ENCODE measurements at places on chromosomes 3 and 15.

- DNase-seq: no peak
These were observed 123.3 kb upstream of the IGF1R start for GRCh38 chr15:98524838-98525660.

- DNase-seq: no peak
These were observed 172.9 kb upstream of the NSMCE3 start for GRCh38 chr15:29442532-29442931.

DNA sequence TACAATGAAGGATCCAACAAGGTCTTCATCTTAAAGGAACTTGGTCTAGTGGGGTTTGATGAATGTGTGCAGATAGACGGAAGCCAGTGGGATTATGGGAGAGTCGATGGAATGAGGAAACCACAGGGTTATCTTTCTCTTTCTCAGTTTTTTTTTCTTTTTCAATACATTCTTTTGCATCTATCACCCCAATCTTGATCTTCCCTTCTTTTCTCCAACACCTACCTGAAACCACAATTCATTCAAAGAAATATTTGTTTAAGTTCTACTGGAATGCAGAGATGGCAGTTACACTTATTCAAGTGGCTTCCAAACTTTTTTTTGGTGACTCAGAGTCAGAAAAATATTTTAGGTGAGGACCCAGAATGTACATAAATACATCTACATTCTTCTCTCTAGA lies 1.7 kb downstream of the TMEM212 start:
- DNase-seq: no peak

GRCh38 chr3:9928158-9928557 lies 5.5 kb upstream of the CRELD1 start:
- DNase-seq: no peak

GRCh38 chr3:128559486-128560225 lies 66.7 kb upstream of the GATA2 start:
- DNase-seq: no peak

DNA sequence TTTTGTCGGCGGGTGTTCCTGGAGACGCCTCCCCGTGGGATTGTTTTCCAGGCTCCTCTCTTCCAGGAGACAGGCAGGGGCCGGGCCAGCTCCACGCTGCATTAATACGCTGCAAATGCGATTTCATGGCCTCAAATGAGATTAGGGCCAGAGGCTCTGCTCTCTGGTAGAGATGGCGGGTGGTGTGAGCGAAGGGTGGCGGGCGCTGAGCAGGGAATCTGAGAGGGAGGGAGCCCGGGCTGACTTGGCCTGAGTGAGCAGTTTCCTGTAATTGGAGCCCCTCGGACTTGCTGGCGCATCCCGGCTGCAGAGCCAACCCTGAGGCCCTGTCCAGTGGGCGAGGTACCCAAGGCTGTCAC lies 7.4 kb upstream of the CCDC33 start:
- no peak for DNase-seq

GRCh38 chr15:98981851-98982722 lies 25.5 kb downstream of the PGPEP1L start:
- no peak for DNase-seq

DNA sequence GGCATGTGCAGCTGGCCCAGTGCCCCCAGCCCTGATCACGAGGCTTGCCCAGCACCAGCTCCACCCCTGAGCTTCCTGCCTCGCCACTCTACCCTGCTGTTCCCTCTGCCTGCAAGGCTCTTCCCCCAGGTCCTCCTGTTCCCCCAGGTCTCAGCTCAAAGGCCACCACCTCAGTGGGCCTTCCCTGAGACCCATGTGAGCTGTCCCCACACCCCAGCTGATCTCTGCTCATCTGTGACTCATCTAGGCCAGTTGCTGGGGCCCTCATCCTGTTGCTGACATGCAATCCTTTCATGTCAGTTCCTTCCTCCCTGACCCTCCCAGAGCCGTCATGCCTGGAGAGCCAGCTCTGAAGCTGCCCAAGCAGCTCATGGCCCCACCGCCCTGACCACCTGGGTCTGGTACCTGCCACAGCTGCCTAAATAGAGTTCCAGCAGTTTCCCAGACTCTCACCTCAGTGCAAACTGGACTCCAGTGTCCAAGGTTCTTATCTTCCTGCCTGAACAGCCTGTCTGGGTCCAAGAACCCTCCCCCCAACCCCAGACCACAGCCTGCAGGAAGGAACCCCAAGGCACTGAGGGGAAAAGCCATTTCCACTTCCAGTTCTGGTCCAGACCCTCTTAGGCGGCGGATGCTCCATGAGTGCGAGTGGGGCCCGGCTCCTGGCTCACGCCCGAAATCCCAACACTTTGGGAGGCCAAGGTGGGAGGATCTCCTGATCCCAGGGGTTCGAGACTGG lies 116.6 kb upstream of the IQSEC1 start:
- DNase-seq: no peak

DNA sequence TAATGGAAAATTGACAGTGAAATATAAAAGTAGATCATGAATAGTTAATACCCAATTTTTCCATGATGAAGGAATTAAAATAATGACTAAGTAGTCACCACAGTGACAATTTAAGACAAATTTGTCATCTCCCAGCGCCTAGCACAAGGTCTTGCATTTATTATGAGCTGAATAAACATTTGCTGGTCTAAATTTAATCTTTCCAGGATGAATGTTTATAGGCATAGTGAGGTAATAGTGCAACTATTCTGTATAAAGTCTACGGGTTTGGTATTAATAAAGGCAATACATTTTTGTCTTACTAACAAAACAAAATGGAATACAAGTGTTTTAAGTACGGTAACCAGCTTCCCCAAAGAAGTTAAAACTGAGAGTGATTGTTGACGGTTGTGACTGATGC lies 209.3 kb downstream of the CD47 start:
- no peak for DNase-seq

GRCh38 chr3:159635047-159635641 lies 353.5 kb upstream of the IL12A start:
- no peak for DNase-seq

- DNase-seq: no peak
These were observed 4.5 kb downstream of the POC1A start for GRCh38 chr3:52149726-52150125.

DNA sequence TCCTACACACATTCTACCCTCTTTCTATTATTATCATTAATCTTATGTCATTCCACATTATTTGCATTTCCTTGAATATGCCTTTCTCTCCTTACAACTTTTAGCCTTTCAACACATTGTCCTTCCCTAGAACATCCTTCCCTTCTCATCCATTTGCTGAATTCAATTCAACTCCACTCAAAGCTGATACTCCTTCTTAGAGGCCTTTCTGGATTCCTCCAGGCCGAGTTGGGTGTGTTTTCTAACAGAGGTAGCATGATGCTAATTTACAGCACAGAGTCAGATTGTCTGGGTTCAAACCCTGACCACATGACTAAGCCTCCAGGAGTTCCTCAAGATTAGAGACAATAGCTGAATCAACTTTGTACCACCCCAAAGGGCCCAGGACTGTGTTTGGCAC lies 63.4 kb upstream of the IL12A start:
- DNase-seq: no peak

DNA sequence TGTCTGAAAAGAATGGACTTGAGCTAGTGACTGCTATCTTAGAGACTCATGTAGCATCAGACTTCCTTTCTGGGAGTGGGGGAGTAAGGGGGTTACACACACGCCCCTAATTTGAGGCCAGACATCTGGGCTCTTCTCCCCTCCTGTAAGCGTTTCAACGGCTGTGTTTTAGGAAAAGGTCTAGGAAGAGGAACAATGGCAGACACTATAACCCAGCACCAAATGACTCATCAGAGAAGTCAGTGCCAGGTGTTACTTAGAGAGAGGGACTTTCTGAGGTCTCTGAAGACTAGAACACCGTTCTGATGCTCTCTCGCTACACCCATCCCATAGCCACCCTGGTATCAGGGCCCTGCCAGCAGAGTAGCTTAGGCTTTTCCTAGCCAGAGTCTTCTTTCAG lies 65.5 kb downstream of the SSUH2 start:
- DNase-seq: no peak

DNA sequence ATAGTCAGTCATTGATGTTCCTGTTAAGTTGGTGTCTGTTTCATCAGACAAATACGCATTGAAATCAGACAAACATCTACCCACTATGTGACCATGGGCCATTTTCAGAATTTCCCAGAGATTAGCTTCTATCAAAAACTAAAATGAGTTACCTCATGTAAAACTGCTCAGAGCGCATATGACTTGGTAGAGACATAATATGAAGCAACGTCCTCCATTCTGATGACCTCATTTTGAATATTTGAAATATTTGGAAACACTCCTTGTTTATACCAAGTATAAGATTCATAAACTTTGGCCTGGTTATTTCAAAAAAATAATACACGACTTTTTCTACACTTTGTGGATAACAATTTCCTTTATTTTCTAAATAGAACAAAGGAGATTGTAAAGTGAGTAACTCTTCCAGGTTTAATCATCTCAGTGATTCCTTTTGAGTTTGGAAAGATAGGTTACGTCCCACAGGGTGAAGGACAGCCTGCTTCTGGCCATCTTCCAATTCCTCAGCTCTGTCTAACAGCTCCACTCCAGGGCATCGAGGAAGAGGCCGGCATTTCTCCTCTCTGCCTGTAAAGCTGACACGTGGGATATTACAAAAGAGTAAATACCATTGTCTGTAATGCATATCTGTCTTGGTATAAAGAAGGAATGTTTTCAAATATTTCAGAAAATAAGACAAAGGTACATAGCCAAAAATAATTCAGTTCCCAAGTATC lies 122.6 kb downstream of the CADM2 start:
- DNase-seq: no peak

DNA sequence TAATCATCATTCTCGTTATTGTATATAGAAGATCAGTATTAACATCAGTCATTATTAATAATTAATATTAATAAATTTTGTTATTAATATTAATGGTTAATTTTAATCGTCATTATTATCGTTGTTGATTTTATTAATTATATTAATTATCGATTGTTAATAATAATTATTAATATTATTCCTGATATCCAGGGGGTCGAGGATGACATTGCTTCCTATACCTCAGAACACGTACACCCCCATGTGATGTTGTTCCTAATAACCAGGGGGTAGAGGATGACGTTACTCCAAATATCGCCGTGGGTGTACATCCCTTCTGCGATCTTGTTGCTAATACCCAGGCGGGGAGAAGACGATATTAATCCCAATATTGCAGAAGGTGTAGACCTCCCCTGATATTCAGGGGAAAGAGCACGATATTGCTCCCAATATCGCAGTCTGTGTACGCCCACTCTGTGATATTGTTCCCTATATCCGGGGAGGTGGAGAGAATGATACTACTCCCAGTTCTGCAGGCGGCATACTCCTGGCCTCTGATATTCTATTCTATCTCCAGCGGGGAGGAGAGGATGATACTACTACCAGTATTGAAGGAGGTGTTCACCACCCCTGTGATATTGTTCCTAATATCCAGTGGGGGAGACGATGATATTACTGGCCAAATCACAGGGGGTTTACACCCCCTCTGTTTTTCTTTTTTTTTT lies 22.3 kb upstream of the BMF start:
- DNase-seq: no peak
